ENCODE measurements at places on chromosomes 16 and 17.

DNA sequence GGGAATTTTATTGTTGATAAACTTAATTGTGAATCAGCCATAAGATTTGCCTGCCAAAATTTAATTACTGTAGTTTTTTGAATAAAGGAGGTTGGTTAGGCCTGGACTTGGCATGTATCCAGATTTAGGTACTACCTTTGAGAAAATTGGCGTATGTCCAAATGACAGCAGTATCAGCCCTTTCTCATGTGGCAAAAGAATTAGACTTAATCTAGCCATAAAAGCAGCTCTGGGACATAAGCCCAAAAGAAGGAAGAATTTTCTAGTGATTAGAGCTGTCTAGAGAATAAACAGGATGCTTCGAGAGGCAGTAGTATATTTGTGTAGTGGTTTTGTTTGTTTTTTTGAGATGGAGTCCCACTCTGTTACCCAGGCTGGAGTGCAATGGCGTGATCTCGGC is 27.7 kb downstream of the PPM1E start:
- DNase-seq, result no peak

- no peak for DNase-seq
Observed at GRCh38 chr16:84718-85406, 6.8 kb downstream of the MPG start.

- DNase-seq, result no peak
Observed at GRCh38 chr17:18179196-18179595, 4.4 kb upstream of the ALKBH5 start.

DNA sequence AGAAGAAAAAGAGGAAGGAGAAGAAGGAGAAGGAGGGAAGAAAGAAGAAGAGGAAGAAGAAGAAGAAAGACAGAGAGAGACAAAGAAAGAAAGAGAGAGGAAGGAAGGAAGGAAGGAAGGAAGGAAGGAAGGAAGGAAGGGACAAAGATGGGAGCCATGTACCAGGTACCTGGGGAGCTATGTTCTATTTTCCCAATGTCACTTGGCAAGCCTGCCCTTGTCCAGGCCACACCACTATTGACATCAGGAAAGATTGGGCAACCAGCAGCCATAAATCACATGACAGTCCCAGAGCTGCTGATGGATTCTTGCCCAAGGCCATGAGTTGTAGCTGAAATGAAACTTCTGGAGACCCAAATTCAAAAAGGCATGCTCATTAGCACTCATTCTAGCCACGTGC is 2.7 kb upstream of the CES1 start:
- no peak for DNase-seq

- no peak for DNase-seq
Observed at GRCh38 chr17:76353004-76353598, 615 bp downstream of the PRPSAP1 start.

DNA sequence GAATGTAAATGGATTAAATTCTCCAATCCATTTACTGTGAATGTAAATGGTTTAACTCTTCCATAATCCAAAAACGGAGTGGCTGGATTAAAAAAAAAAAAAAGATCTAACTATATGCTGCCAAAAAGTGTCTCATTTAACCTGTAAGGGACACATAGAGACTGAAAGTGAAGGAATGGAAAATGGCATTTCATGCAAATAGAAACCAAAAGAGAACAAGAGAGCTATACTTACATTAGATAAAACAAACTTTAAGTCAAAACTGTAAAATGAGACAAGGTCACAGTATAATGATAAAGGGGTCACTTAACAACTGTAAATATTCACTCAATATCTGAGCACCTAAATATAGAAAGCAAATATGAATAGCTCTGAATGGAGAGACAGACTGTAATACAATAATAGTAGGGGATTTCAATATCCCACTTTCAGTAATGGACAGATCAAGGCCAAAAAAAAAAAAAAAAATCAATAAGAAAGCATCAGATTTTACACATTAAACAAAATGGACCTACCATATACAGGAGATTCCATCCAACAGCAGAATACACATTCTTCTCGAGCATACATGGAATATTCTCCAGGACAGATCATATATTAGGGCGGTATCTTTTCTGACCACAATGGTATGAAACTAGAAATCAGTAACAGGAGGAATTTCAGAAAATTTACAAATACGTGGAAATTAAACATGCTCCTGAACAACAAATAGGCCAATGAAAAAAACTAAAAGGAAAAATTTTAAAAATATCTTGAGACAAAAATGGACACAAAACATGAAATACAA is 36.4 kb downstream of the CDR2 start:
- DNase-seq, result no peak

DNA sequence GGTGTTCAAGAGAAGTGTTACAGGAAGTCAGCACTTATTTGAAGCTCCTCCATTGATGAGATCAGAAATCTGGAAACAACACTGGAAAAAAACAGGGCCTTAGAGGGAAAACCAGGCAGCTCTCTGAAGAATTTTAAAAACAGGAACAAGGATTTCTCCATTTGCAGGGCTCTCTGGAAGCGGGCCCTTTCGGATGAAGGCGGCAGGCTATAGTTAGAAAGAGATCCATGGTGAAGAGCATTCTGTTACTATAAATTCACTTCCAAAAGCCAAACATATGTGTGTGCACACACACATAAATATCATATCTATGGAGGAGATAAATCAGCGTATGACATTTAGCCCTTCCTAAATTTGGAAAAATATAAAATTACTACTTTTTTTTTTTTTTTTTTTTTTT is 42.6 kb upstream of the GRIN2A start:
- no peak for DNase-seq

DNA sequence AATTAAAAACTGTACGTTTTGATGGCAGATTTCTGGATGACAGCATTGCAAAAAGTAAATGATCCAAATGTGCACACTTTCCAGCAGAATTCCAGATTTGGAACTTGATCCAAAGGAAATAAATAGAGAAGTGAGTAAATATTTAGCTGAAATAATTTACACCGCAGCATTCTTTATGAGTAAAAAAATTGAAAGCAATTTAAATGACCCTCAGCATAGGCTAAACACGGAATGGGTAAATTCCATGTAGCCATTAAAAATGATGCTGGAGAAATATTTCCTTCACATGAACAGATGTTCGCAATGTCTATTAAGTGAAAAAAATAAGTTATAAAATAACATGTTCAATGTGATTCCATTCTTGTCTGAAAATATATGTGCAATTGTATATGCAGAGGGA is 424.8 kb downstream of the HS3ST3B1 start:
- no peak for DNase-seq

- peak; percentile 95 for DNase-seq
Observed at GRCh38 chr17:78128551-78129350, at the start of gene TMC6. Gene TMC6, minus strand, starts transcription at chr17:78128755. Its CDS starts 1,923 bp downstream, at chr17:78126832.

DNA sequence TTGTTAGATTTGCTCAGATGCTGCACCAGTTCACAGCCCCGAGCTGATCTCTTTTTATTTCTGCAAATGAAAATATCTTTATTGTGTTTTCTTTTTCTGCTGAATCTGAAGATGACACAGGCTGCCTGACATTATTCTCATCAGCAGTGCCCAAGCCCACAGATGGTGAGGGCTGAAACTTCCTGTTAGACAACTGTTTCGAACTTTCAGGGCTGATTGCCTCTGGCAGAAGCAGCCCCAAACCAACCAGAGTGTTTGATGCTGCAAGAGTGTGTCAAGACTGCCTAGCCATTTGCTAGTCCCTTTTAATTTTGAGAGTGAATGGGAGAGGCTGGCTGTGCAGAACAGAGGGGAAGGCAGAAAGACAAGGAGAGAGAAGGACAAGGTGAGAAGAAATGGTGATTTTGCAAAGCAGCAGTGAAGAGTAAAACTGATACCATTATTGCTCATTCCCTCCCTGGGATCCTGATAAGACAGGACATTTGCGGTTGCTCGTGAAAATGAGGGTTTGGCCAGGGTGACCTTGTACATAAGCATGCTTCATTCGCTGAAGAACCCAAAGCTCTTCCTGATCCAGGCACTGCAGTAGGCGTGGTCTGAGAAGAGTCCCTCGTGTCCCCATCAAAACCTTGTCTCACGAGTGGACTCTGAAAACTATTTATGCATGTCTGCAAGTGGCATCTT is 77.2 kb downstream of the TMEM114 start:
- no peak for DNase-seq

DNA sequence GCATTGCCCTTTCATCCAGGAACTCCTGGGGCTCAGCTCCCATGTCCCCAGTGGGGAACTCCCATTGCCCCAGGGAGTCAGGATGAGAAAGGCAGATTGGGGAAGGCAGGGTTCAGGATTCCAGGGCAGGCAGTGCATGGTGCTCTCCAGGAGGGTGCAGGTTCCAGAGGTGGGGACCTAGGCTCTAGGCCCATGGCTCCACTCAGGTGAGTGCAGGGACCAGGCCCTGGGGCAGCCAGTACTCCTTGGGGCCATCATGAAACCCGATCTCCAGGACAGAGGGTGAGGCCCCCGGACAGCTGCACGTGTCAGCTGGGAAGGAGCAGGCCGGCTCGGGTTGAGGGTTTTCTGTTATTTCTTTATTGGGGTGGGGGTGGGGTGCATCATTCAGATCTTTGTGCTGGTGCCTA is 1.3 kb upstream of the MTSS2 start:
- no peak for DNase-seq

DNA sequence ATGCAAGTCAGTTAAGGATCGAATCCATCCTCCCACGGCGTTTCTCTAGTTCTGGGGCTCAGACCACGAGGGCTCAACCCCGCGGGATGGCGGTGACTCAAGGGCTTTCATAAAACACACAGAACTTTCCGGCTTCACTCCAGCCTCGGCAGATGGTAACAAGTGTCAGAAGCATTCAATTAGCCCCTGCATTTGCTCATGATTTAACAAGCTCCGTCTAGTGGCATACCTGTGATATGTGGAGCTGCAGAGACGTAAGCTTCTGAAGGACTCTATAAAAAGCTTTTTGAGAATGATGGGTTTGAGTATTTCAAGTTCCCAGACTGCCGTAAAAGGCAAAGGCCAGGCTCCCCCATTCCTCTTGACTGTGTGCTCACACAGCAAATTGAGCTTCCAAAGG is 91.3 kb upstream of the SEC14L1 start:
- DNase-seq, result no peak

- no peak for DNase-seq
Observed at GRCh38 chr16:9900576-9900975, 281.7 kb downstream of the GRIN2A start.

DNA sequence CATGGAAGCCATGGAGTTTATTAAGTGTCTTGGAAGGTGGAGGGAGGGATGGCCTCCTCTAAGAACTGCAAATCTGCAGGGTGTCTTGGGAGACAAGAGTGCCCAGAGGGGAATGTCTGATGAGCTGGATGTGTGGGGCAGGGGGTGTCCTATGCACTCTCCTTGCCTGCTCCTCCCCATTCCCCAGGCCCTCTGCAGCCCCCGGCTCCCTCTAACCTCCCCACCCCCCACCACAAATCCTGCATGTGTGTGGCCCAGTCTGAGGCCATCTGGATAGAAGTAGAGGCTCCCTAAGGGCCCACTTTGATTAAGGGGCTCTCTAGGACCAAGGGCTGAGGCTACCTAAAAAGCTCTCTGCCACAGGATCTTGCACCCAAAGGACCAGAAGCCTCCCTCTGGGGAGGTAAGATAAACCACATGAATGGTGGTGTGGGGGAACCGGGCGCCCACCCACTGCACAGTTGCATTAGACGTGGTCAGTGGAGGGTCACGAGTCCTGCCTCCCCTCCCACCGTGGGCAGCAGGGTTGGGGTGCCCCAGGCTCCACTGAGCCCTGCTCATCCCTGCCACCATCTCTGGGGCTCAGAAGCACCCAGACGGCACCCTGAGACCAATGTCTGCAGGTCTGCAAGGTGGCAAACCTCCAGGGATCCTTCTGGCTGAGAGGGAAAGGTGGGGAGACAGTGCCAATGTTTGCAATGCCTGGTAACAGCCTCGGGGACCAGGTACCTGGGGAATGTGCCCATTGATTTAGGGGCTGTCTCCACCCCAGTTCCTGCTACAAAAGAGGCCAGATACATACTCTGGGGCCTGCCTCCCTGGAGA is 618 bp downstream of the AANAT start:
- DNase-seq, result peak; percentile 52

GRCh38 chr17:35766903-35767510 is 6.3 kb downstream of the C17orf50 start:
- peak; percentile 56 for DNase-seq

DNA sequence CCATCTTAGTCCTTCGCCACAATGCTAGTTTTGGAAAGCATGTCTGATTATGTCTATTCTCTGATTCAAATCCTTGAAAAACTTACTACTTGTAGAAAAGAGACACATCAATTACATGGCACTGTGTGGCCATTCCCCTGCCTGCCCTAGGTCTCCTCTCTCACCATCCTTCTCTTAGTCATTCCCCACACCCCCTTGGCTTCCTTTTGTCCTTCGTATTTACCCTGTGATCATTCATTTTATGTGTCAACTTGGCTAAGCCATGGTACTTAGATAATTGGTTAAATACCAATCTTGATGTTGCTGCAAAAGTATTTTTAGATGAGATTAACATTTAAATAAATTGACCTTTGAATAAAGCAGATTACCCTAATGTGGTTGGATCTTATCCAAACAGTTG is 122.9 kb upstream of the CDH11 start:
- DNase-seq, result no peak

DNA sequence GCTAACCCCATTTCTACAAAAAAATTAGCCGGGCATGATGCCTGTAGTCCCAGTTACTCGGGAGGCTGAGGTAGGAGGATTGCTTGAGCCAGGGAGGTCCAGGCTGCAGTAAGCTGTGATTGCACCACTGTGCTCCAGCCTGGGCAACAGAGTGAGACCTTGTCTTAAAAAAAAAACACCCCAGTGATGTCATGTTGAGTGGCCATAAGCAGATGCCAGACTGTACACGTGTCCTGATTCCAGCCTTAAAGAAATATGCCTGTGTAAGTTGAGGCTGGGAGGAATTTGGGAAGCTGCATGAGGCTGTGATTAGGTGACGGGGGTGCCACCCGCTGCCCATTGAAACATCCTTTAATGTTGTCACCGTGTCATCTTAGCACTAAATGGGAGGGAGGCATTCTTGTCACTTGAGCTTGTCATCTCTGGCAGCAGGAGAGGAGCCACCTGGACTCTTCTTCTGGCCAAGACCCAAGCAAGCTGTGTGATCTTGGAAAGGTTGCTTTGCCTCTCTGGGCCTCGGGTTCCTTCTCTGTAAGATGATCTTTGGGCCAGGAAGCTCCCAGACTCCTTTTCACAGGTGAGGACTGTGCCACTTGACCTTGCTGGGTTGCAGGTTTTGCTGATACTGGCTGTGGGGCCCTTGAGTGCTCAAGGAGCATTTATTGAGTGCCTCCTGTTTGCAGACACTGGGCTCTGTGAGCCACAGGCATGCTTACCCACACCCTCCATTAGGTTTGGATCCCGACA is 98.3 kb upstream of the CIBAR2 start:
- DNase-seq, result no peak

DNA sequence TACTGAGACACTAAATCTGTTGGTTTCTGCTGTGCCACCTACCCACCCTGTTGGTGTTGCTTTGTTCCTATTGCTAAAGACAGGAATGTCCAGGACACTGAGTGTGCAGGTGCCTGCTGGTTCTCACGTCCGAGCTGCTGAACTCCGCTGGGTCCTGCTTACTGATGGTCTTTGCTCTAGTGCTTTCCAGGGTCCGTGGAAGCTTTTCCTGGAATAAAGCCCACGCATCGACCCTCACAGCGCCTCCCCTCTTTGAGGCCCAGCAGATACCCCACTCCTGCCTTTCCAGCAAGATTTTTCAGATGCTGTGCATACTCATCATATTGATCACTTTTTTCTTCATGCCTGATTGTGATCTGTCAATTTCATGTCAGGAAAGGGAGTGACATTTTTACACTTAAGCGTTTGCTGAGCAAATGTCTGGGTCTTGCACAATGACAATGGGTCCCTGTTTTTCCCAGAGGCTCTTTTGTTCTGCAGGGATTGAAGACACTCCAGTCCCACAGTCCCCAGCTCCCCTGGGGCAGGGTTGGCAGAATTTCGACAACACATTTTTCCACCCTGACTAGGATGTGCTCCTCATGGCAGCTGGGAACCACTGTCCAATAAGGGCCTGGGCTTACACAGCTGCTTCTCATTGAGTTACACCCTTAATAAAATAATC is 14.6 kb downstream of the STH start:
- DNase-seq, result peak; percentile 76
